GM20000 (cell line): ENCODE measurements at places on chromosomes 12 and 14.

DNA sequence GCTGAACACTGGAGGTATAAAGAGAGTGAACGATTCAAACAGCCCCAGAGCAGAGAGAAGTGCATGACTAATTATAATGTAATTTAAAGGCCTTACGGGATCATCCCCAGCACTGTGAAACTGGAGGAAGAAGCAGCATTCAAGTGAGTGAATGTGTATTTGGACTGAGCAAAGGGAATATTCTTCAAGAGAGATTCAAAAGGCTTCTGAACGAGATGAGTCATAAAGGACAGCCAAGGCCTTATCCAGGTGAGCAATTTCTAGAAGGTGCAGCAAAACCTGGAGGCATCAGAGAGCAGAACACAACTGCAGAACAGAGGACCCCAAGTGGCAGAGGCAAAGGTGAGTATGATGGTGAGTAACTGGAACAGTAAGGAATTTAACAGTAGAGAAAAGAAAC is 127.2 kb downstream of the BCAT1 start:
- DNase-seq = no peak

DNA sequence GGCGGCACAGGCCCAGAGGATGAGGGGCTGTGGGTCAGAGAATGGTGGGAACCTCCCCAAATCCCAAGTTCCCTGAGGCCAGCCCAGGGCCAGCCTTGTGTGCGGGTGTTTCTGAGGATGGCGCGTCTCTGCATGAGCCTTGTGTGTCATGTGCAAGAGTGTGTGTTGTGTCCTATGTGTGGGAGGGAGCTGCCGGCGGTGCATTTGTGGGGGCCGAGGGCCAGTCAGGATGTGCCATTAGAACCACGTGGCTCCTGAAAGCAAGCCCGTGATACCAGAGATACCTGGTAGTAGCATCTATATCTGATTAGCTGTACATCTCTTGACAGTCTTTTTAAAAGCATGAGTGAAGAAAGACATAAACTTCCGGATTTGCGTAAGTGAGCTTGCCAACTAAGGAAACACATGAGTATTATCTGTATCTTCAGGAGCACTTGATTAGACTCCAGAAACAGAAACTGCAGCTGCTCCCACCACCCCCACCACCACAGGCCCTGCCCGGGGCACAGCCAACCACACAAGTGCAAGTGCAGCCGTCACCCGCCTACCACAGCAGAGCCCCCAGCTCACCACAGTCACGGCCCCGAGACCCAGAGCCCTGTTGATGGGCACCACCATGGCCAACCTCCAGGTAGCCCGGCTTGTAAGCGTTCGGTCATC is 19.2 kb downstream of the DDX51 start:
- no peak for DNase-seq

GRCh38 chr14:50773632-50774541 is 57.1 kb downstream of the NIN start:
- no peak for DNase-seq

GRCh38 chr14:53367644-53368026 is 214.5 kb upstream of the DDHD1 start:
- no peak for DNase-seq

GRCh38 chr14:74427651-74428050 is 1.6 kb upstream of the SYNDIG1L start:
- no peak for DNase-seq

DNA sequence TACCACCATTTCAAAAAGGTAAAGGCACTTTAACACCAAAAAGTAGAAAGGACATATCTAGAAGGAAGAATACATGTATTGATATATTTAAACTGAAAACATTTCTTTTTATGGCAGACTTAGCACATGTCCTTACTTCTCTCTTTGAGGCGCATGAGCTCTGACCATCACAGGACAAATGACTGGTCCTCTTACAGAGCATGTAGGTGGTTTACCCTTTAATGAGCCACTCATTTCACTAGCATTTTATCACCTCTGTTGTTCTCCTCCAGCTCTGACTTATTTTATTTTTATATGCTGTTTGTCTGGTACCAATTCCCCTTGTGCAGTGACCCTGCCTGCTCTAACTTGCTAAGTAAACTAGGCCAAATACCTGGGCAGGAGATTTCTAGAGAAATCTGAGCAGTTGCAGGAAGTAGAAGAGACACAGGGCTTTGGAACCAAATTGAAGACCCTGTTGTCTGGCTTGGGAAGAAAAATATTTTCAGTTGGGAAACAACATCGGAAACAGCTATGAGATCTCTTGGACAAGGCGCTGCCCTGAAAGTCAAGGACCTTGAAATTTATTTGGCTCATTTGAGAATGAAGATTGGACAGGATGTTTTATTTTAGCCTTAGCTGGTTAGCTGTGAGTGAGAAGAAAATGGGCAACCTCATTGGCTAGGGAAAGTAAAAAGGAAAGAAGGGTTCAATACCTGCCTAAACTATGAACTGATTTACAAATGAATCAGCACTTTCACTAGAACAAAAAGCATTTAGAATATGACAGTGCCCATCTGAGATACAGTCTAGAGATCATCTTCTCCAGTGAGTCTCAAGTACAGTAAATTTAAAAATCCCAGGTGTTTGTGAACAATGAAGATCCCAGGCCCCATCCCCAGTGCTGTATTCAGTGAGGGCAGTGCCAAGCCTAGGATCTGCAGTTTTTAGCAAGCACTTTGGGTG is 374.4 kb downstream of the ZFP36L1 start:
- DNase-seq = no peak
